ENCODE measurements at places on chromosomes 11 and 22.

- DNase-seq, result peak; percentile 1
These were observed 649.9 kb upstream of the LUZP2 start for GRCh38 chr11:23846902-23847422.

DNA sequence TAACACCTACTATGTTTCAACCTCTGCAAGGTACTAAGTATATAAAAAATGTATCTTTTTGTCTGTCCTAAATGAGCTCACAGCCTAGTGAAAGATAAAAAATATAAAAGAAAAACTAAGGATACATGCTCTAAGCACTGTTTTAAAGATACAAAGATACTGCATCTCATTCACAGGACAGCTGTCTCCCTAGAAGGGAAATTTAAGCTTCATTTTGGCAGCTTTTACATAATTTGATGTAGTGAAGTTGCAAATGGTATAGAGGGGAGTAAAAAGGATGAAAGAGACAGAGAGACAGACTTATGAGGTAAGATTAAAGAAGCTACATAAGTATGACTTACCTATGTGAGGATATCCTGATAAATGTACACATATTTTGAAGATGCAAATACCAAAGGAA lies 53.6 kb downstream of the LRRC4C start:
- DNase-seq, result no peak

GRCh38 chr11:122145715-122146274 lies 29.8 kb upstream of the BLID start:
- no peak for DNase-seq

- DNase-seq, result no peak
These were observed 10.9 kb upstream of the MRPL23 start for GRCh38 chr11:1936072-1936780.

DNA sequence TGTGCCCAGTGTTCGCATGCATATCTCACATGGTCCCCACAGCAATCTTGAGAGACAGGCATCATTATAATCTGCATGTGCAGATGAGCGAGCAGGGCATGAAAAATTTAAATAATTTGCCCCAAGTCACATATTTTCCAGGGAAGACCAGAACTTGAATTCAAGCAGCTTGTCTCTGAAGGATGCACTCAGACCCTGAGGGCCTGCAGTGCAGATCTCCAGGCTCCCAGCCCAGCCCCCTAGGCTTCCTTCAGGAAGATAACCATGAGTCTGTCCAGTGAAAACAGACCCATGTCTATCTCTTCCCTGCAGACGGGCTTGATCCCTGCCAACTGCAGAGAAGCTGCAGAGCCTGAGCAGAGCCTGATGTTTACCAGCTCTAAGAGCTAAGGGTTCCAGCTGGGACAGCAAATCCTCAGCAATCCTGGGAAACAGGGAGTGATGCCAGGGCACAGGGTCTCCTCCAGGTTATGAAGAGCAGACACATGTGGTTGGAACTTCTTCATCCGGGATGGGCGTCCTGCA lies 55.1 kb downstream of the NAV2 start:
- DNase-seq, result no peak

DNA sequence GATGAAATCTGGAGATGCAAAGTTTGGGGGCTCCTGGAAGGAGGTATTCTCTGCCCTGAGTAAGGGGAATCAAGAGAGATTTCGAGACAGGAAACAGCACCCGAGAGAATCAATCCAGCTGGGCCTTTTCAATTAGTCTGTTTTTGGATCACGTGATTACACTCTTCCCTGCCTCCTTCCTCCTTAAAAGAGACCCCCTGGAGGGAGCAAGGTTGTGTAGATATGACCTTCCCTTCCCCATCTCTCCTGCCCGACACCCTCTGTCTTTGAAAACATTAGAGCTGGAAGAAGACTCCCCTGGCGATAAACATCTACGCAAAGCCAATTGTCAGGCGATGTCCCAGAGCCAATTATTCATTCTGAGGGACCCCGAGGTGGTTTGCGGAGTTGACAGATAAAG lies 407.9 kb downstream of the MIAT start:
- no peak for DNase-seq

- DNase-seq, result peak; percentile 7
These were observed 27.5 kb downstream of the CHEK2 start for GRCh38 chr22:28714043-28714628.

GRCh38 chr22:48979482-48979881 lies 848.2 kb downstream of the BRD1 start:
- no peak for DNase-seq

- DNase-seq, result no peak
These were observed 29.7 kb upstream of the ACCSL start for GRCh38 chr11:44018127-44018521.

- DNase-seq, result no peak
These were observed 977.9 kb upstream of the CCDC90B start for GRCh38 chr11:84264066-84264465.

GRCh38 chr11:118533769-118534729 lies 3.1 kb downstream of the TMEM25 start:
- no peak for DNase-seq

DNA sequence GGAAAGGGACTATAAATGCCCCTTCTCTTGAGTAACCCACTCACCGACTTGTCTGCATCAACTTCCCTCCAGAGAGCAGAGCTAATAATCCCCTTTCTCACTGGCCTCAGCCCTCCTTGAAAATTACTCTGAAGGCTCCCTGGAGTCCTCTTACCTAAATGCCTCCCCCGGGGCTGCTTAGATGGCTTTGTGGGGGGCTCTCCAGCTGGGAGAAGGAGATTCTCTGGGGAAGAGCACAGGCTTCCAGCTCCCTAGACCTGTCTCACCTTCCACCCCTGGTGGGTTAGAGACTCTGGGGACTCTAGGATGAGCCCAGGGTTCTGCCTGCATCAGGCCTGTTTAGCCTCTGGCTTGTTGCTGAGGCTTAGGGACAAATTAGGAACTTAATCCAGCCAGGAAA lies 39.8 kb downstream of the MIAT start:
- DNase-seq, result no peak

DNA sequence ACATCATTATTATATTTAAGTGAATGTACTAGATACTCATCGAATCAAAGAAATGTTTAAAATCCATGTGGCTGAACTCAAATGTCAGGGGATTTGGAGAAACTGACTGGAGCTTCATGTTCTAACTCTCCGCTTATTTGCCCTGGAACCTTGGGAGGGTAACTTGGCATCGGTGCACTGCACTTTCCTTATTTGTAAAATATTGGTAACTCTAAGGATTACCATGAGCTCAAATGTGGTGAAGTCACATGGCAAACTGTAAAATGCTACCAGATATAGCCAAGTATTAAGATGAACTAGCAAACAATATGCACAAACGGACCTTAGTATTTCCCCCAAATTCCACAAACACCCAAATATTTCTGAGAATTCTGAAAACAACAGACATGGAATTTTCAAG lies 75.6 kb downstream of the ETS1 start:
- no peak for DNase-seq

DNA sequence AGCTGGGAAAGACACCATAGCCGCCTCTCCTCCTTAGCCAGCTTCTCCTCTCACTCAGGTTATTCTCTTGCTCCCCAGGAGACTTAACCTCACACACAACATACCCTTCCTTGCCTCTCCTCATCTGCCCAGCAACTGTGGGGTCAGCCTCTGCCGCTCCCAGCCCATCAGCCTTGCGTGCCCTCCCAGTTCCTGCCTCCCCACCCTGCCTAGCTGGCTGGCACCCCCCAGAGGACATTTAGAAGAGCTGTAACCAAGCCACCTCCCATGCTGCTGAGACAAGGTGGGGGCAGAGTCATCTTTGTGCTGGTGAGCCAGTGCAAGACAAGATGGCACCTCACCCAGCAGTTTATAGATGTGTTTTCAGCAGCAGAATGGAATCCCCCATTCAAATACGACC lies 38.2 kb downstream of the TOM1 start:
- DNase-seq, result peak; percentile 45

GRCh38 chr11:2098691-2099515 lies 40.3 kb downstream of the IGF2 start:
- DNase-seq, result no peak

GRCh38 chr11:88183233-88183632 lies 8.0 kb upstream of the RAB38 start:
- DNase-seq, result no peak

GRCh38 chr11:4156571-4156970 lies 62.0 kb downstream of the RRM1 start:
- DNase-seq, result no peak

DNA sequence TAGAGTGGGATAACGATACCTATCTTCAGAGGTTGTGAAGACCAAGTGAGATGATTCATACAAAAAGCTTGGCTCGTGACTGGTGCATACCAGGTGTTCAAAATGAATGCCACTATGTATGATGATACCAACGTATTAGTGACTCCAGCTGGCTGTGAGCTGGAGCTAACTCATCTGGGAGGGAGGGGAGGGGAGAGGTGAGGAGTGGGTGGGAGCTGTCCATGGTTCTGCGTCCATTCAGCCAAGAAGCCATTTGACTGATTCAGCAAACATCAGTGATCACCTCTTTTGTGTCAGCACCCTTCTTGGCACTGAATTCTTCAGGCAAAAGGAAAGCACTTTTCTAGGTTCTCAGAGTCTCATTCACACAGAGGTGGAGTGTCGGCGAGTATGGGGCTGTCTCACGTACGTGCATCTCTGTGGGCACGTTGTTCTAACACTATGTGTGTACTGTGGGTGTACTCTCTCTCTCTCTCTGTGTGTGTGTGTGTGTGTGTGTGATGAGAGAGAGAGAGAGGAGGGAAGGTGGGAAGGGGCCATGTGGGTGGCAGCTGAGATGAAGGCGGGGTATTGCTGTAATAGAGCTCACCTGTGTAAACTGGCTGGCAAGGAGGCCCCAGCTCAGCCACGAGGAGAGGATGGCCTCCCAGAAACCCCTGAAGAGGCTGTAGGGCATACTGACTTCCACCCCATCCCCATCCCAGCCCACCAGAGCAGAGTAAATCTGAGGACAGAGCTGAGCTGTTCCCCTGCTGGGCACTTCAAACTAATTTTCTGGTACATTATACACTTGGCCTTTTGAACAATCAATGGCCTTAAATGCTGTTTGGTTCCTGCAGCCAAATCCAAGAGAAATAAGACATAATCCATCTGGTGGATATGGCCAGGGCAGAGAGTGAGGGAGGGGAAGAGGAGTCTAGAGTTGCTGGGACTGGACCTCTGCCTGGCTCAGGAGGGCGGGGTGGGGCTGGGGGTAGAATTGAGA lies 96.1 kb upstream of the THY1 start:
- DNase-seq, result peak; percentile 31

DNA sequence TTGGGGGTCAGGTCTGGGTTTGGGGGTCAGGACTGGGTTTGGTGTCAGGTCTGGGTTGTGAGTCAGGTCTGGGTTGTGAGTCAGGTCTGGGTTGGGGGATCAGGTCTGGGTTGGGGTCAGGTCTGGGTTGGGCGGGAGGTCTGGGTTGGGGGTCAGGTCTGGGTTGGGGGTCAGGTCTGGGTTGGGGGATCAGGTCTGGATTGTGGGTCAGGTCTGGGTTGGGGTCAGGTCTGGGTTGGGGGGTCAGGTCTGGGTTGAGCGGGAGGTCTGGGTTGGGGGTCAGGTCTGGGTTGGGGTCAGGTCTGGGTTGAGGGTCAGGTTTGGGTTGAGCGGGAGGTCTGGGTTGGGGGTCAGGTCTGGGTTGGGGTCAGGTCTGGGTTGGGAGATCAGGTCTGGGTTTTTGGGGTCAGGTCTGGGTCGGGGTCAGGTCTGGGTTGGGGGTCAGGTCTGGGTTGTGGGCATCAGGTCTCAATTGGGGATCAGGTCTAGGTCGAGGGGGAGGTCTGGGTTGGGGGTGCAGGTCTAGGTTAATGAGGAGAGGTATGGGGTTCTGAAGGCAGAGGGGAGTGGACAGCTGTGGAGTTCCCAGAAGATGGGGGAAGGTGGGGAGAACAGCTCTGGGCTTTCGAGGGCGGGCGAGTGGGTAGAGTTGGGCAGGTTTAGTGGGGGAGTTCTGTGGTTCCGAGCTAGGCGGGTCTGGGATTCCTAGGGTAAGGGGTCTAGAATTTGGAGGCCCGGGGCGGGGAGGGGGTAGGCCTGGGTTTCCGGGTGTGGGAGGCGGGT lies 629 bp downstream of the TTLL8 start:
- no peak for DNase-seq

DNA sequence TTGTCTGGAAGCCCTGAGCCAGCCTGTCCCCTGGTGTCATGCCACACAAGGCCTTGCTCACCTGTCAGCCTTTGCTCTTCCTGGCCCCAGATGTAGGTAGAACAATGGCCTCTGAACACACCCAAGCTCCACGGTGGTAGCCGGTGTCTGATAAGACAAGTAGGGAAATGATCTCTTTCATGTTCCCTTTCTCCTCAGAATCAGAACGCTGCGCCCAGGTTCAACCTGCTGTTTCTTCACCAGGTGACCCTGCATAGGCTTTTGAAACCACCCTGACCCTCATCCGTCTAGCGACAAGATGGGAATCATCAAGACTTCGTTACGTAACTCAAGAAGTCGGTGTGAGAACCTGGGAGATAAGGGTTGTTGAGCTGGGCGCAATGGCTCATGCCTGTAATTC lies 28.7 kb upstream of the YWHAH start:
- no peak for DNase-seq

DNA sequence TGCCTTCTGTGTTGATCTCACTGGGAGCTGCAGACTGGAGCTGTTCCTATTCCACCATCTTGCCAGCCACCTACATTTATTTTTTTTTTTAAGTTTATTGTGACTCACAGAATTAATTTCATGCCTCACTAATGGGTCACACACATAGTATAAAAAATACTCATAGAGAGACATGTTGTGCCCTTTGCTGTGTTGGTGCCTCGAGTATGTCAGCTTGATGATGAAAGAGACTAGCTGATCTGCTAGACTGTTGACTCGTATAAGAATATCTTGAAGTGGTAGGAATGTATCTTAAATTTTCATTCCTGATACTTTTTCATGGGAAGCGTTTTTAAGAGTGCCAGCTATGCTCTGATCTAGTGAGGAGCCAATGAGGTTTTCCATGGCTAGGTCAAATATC lies 28.6 kb upstream of the AMPD3 start:
- DNase-seq, result no peak

DNA sequence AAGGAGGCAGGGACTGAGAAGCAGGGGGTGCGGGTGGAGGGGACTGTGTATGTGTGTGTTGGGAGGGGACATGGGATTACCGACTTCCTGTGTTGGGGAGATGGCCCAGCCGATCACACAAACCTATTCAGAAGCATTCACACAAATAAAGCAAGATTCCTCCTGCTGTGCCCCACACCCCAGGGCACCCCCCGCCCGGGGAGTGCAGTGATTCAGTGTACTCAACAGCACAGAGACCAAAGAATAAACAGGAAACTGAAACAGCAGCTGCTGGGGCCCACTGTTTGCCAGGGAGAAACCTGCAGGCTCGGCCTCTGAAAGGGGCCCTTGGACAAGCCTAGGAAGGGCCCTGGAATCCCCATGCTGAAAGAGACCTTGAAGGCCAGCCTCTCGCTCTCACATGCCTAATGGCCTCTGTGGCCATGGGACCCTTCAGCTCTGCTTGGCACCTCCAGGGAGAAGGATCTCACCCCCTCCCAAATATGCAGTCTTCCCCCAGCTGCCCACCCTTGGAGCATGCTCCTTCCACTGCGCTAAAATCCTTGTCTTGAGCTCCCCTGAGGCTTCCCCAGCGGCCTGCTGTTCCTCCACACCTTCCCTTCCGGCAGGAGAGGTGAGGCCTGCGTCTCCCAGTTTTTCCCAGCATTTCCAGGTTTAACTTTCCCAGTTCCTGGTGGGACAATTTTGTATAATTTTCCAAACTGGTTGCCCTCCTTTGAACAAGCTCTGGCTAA lies 72.9 kb downstream of the CSNK2A3 start:
- DNase-seq, result peak; percentile 13
